ENCODE measurements at places on chromosomes 5 and 9. TPM values are rescaled to one million over a fixed set of nuclear protein-coding genes. Genes with fewer than 3 reads are reported as not detected.

- no peak for DNase-seq
Observed at GRCh38 chr5:83524345-83524744, 52.8 kb downstream of the VCAN start.

- no peak for DNase-seq
Observed at GRCh38 chr5:143263272-143263810, 140.1 kb downstream of the NR3C1 start.

The PTGER4 gene
- total RNA-seq, result 13.0 TPM

GRCh38 chr5:1089621-1090040 lies 22.2 kb downstream of the SLC12A7 start:
- no peak for DNase-seq

The CKMT2 gene
- total RNA-seq, result 1,737 TPM

GRCh38 chr5:133785182-133785581 lies 172.8 kb upstream of the FSTL4 start:
- DNase-seq, result no peak

Measured in heart right ventricle (tissue), 16 donors.